SK-MEL-5 (cell line): ENCODE measurements at places on chromosomes 4 and X. TPM values are rescaled to one million over a fixed set of nuclear protein-coding genes. Genes with fewer than 3 reads are reported as not detected.

GRCh38 chrX:38055170-38055847, 49.0 kb downstream of the SYTL5 start:
- DNase-seq, result no peak

DNA sequence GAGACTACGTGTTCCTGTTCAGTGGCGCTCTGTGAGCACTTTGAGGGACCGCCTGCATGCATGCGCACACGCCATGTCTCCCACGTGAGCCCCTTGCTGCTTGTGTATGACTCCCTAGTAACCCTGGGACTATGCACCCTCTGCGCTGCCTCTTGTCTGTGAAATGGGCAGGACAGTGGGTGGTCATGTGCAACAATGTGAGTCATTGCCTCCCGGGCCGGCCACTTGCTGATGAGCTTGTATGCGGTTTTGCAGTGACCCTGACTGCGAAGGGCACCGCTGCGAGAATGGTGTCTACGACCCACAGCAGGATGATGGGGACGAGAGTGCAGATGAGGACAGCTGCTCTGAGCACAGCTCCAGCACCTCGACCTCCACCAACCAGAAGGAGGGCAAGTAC, 61.4 kb downstream of the TNIP2 start:
- peak; percentile 62 for DNase-seq

DNA sequence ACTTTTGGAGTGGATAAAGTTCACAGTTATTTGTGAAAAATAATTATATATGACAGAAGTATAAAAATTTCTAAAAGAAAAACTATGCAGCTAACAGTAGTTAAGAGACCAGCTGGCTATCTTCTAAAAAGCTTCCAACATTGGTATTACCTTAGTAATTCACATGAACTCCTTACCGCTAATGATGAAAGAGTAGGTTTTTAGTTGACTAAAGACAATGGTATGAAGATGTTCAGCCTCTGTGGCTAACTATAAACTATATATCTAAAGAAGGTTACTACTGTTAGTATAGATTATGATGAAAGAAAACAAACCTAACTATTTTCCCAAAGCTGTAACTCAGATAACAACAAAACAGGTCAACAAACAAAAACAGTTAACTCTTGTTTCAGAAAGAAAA, 10.4 kb downstream of the CCNI start:
- DNase-seq, result no peak

- peak; percentile 42 for DNase-seq
Measured at GRCh38 chrX:70998411-70999027, 67.6 kb upstream of the SLC7A3 start.

DNA sequence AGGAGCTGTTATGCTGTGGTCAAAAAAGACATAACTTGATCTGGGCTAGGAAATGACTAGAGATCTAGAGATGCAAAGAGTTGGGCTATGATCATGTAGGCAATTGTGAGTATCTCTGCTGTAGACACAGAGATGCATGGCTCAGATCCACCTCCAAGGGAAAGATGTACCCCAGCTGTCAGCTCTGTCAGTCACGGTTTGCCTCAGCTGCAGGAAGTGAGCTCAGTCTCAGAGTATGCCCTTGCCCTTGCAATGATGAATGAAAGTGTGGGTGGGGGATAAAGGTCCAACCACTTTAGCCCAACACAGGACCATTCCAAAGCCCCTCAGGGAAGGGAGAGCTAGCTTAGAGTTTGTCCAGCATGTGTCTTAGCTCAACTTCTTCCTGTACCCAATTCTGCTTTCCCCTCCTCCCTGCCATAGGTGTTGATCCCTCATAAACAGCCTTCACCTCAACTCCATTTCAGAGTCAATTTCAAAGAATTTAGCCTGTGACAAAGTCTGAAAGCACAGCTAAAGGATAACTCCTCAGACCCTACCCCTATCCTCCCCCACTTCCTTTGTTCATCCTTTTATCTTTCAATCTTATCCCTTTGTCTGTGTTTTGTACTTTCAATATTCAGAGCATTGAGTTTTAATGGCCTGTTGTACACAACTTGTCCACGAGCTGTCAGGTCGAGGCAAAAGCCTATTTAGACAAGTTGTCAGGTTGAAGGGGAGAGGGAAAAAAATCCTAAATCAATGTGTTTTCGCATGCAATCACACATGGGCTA, 90.6 kb downstream of the MID1IP1 start:
- DNase-seq, result no peak

GRCh38 chr4:177308847-177309521, 690 bp upstream of the NEIL3 start:
- DNase-seq, result no peak

- no peak for DNase-seq
Measured at GRCh38 chrX:39008549-39008948, 207.3 kb downstream of the MID1IP1 start.

- DNase-seq, result no peak
Measured at GRCh38 chrX:100720301-100720700, 11.6 kb downstream of the SYTL4 start.

DNA sequence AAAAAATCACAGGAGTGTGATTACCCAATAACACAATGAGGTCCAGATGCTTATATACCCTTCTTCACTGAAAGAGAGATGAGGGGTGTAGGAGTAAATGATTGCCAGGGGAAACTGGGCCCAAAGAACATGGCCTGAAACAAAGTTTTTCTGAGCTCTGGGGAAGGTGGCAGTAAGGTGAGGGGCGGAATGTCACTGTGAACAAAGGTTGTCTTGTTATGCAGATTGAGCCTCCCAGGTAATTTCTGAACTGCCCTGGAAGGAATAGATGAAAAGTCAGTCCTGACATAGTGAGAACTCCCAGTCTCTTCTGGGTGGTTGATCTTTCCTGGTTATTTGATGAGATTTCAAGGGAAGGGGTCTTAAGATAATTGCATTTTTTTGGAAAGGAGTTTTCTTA, 2.5 kb upstream of the TMEM47 start:
- DNase-seq, result no peak

DNA sequence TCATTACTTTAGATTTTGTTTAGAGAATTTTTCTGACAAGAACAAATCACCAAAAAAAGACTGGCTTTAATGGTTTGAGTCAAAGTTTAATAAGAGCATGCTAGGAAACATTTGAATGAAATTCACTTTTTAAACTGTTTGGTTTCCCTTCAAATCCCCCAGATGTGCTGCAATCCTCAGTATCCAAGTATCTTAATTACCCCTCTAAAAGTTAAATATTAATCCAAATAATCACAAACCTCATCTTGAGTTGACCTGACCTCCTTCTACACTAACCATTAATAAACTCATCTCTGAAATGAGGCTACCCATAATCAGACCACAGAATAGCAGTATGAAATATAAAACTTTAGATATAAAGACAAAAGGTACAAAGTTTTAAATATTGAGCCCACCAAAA, 10.1 kb downstream of the DHX15 start:
- no peak for DNase-seq

- DNase-seq, result no peak
Measured at GRCh38 chr4:17058916-17059741, 160.7 kb upstream of the LDB2 start.

GRCh38 chrX:9573282-9574106, 108.6 kb downstream of the TBL1X start:
- no peak for DNase-seq

- DNase-seq, result no peak
Measured at GRCh38 chrX:40303256-40304077, 205.7 kb upstream of the BCOR start.

DNA sequence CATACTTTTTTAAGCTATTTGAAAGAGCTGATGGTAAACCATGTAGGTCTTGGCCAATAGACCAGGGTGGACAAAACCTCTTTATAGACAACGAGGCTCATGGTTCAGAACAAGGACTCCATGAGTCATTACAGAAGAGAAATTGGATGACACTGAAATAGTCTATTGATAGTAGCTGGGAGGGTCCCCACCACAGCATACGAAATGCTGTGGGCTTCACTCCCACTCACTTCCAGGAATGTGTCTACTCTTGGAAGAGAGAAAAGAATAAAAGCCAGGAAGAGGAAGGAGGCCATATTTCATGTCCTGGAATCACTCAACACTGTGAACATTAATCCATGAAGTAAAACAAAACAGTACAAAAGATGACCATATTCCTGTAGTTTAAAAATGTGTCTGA, 82.3 kb upstream of the MXRA5 start:
- no peak for DNase-seq

GRCh38 chr4:6916069-6916586, 6.5 kb downstream of the TBC1D14 start:
- DNase-seq, result no peak

- DNase-seq, result peak; percentile 26
Measured at GRCh38 chr4:139214039-139214534, 37.1 kb upstream of the ELF2 start.

DNA sequence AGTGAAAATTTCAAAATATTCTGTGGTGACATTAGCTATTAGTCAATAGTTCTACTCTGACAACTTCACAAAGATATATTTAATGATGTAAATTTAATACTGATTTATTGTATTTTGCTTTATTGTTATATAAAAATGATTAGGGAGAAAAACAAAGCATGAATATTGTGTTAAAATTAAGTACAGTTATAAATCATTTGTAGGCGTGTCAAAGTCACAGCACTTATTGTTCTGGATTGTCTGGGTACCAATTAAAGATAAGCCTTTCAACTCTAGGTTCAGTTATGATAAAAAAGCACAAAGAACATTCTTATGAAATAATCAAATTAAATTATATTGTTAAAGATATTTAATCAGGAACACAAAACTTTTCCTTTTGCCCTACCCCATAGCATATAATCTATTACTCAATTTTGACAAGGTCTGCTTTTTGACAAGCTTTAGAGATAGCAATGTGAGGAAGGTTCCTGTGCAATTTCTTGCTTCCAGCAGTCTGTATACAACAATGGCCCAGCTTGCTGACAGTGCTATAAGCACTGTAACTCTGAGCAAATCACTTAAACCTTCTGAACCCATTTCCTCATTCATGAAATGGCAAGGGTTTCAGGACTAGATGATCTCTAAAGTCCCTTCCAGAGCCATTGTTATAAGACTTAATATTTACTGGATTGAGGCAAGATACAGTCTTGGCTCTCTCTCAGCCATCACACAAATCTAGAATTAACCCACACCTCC, 910.3 kb upstream of the LCORL start:
- DNase-seq, result no peak

GRCh38 chr4:44120646-44121045, 328.0 kb downstream of the KCTD8 start:
- no peak for DNase-seq

Gene SPANXN1
- total RNA-seq, result not detected in 2 replicates

Gene MAP7D2
- total RNA-seq, result 1.9 and 3.5 TPM in 2 replicates

Gene DEFB131A
- total RNA-seq, result not detected in 2 replicates

Gene ZNF157
- 0.24 TPM in 1 of 2 replicates, not detected in the other for total RNA-seq
